ENCODE measurements at places on chromosomes 4 and X.

- DNase-seq, result no peak
These were observed 64.5 kb upstream of the CHRNA9 start for GRCh38 chr4:40270609-40271008.

DNA sequence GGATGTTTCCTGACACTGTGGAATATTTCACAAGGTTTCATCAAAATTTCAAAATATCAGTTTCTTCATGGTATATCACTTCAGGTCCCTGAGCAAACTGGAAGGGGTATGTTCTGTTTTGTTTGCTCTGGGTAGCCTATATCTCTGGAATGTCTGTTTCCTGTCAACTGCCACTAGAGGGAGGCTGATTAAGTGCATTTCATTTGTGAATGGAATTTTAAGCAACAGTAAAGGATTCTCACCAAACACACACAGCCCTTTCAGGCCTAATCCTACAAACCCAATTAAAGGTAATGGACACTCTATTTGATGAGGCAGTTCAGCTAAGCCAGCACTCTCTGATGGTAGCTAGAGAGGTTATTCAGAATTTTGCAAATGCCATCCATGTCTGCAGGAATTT is 307.1 kb downstream of the TEX13A start:
- DNase-seq, result no peak

GRCh38 chr4:128722911-128723310 is 86.6 kb upstream of the JADE1 start:
- no peak for DNase-seq

GRCh38 chr4:3041192-3042142 is 32.9 kb downstream of the HTT-AS start:
- DNase-seq, result peak; percentile 41

DNA sequence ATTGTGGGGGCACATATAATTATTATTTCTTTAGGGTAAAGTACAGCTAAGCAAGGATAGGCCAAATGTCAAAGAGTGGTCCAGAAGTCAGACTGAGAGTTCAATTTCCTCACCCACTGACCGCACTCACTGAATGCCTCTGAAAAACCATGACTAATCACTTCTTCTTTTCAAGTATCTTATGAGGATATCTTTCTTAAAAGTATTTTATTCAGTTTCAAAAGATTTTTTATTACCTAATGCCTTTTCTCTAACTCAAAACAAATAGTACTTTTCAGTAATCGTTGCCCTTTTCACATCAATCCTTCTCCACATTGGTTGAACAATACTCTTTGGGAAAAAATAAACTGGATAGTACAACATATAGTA is 61.7 kb upstream of the CAMK2D start:
- DNase-seq, result no peak

DNA sequence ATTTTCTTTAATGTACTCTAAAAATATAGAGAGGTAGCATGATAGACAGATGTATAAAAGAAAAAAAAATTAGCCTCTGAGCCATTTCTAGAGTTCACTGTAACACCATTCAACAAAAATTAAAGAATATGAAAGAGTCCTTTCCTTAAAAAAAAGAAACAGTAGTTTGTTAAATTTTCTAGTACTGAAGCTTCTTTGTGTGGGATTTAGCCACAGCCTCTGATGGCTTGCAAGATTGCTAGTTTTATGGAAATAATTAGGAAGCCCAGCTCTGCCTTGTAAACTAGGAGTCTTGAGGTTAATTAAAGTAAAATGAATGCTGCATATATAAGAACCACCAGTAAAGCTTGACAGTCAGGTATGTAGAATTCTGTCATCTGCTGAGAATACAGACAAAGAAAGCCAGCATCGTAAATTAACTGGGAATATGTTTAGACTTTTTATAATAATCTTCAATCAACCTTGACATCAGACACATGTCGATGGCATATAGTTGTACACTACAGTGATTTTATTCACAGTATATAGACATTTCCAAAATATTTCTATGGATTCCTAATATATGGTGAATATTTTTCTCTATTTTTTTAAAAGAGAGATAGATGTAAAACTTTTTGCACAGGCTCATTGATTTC is 44.8 kb upstream of the NEIL3 start:
- no peak for DNase-seq

DNA sequence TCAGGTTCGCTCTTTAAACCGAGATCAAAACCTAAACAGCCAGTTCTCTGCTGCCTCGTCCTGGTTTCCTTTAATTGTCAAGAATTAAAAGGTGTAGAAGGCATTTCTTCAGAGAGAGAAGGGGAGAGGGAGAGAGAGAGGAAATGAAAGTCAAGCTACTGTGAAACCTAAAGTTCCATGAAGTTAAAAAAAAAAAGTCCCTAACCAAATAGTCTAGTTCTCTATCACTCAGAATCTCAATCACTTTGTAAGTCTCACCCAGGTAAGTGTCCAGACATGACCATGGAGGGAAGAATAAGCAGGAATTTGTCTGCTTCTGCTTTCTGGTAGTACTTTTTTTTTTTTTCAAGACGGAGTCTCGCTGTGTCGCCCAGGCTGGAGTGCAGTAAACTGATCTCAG is 18.8 kb upstream of the SMIM14 start:
- DNase-seq, result no peak

DNA sequence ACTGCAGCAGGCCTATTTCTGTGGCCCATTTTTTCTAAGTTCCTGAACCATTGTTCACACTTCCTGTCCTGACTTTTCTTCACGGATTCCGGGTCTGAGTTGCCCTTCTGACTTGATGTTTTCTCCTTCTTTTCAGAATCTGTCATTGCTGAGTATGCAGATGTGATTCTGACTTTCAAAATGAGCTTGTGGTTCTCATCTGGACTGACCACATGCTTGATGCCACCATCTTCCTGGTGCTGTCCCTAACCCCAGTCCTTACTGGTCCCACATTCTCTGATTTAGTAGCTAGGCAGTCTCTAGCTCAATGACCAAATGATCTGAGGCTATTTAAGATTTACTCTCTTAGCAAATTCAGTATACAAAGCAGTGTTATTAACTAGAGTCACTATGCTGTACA is 822.3 kb upstream of the TENM3 start:
- no peak for DNase-seq

DNA sequence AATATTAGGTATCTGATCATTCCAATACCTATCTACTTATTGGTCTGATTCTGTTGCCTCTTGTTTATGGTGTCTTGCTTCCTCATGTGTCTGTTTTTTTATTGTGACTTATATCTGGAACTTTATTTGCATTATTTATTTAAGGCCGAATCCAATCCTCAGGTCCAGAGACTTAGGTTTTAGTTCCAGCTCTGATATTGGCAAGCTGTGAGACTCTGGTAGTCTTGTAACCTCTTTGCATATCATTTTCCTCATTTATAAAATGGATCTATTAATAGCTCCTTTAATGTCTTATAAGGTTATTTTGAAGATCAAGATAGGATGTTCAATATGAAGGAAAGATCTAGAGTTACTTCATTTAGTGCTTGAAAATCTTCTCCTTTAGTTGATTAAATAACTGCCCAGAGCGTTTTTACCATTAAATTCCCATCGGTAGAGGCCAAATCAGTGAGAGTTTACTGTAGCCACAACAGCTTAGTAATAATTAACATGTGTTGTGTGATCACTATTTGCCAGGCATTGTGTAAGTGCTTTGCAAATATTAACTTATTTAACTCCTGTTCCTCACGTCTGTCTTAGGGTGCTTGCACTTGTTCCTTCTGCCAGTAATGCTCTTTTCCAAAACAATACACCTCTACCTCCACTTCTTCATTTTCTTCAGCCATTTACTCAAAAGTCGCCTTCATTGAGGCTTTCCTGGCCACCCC is 82.2 kb downstream of the CC2D2A start:
- no peak for DNase-seq

GRCh38 chr4:106238820-106239420 is 77.1 kb downstream of the TBCK start:
- DNase-seq, result no peak

GRCh38 chr4:1826531-1827350 is 29.2 kb downstream of the LETM1 start:
- no peak for DNase-seq

- DNase-seq, result no peak
These were observed 141.5 kb upstream of the RBPJ start for GRCh38 chr4:26179316-26179760.

DNA sequence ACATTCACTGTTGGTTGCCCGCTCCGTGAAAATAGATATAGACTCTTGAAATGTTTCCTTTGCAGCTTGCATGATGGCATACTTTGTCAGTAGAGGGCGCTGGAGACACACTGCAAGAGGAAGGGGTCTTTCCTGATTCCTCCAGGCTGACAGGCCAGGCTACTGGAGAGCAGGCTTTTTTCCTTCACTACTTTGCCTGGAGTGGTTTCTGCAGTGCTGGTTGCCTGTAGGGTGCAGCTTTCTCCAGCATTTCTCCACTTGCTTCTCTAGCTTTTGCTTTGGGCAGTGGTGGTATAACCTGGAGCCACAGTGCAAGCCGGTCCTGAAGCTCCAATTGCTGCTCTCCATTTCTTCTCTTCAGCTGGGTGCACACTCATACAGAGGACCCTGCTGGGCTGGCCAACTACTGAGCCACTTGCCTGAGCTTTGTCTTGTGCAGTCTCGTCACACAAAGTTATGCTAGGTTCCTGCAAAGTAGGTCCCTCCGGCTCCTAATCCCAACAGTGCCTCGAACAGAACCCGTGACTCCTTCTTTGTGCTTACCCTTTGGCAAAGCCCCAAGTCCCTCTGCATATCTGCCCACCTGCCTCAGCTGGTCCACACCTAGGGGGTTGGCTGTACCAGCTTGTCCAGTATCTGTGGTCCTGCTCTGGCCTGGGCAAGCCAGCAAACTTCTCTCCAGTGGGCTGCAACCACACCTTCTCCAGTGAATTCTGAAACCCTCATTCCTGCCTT is 46.3 kb downstream of the RASSF6 start:
- DNase-seq, result no peak

DNA sequence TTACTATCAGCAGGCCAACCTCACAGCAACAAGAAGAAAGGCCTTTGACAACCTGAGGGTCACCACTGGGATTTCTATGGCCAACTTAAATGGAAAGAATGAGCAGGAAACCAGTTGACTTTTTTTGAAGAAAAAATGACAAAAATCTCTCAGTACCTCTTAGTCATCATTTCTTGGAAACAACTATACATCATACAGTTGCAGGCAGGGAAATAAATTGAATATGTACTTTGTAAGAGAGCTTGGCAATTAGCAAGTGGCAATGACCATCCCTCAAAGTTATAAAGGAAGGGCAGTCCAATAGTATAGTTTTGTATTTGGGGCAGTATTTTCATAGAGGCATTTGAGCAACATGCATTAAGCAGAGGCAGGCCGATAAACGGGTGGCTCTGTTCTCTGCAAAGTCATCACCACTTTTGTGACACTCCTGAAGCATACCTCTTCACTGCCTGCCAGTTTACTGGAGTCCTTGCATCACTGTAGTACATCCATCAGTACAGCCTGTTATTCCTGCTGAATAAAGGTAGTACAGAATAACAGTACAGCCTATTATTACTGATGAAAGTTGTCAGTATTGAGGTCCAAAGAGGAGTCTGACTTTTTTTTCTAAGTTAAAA is 83.3 kb upstream of the AMELX start:
- no peak for DNase-seq

- no peak for DNase-seq
These were observed 251.4 kb downstream of the COL25A1 start for GRCh38 chr4:109051054-109051453.

- no peak for DNase-seq
These were observed 36.7 kb downstream of the PSAPL1 start for GRCh38 chr4:7398104-7398423.

GRCh38 chrX:152949114-152949513 is 44.8 kb downstream of the PNMA5 start:
- DNase-seq, result no peak

- no peak for DNase-seq
These were observed 95.9 kb downstream of the CFAP299 start for GRCh38 chr4:80431203-80431965.

DNA sequence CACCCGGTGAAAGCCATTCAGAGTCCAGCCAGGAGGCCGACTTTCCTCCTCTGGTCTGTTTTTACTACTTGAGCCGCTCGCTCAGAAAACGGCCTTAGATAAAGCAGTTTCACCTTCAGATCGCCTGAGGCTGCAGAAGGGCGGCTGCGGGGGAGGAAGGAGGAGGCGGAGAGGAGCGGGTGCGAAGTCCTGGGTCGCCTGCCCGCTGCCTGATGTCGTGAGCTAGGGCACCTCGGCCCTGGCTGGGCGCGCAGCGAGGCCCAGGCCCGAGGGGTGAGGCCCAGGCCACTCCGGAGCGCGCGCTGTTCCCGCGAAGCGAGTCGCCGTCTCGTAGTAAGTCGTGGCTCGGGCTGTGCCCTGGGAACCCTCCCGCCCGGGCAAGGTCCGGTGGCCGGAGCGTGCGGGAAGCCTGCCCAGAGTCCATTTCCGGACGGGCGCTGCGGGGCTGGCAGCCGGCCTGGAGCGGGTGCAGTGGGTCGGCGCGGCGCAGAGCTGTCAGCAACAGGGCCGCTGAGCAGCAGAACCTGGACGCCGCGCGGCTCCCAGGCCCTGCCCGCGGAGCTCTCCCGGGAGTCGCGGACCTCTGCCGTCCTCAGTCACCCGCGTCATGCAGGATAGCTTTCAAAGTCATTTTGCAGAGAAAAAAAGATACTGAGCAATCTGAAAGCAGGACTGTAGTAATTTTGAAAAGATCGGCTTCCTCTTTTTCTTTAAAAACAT is 18.6 kb downstream of the TRIM2 start:
- peak; percentile 24 for DNase-seq

DNA sequence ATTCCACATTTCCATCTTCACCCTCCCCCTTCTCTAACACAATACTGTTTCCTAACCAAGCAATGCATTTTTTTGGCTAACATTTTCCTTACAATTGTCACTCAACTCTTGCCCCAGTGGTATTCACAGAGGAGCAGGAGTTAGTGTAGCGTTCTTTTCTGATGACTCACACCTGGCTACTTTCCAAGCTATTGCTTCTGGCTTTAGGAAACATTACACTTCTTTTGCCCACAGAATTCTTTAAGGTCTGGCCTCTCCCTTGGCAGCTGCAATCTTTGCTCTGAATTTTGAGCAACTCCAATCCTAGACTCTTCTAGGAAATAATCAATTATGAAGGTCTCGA is 27.5 kb upstream of the PDGFC start:
- no peak for DNase-seq

DNA sequence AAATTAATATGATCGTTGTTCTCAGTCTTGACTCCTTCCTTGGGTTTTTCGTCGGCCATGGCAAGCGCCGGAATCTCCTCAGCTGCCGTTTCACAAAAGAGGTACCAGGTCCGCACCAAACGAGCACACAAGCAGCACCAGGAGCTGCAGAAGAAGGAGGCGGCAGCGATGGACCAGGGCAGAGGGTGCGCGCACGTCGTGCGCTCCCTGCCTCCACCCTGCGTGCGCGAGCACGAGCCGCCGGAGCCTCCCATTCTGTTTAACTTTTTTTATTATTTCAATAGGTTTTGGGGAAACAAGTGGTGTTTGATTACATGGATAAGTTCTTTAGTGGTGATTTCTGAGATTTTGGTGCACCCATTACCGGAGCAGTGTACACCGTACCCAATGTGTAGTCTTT is 158.2 kb downstream of the PLS3 start:
- no peak for DNase-seq

DNA sequence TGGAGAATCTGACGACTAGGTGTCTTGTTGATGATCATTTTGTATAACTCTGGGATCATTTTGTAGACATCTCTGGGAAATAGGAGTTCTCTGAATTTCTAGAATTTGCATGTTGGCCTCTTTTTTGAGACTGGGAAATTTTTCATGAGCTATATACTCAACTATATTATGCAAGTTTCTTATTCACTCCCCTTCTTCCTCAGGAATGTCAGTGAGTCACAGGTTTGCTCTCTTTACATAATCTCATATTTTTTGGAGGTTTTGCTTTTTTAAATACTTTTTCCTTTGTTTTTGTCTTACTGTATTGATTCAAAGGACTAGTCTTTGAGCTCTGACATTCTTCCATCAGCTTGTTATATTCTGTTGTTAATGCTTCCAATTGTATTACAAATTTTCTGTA is 1324.2 kb downstream of the TECRL start:
- DNase-seq, result no peak

Data from stimulated activated CD4-positive, alpha-beta T cell treated with anti-CD3 and anti-CD28 coated beads, Interleukin-4, amount 100 ng/mL, for 1 hour (primary cell).